HFFc6 (cell line): ENCODE measurements at places on chromosomes 7 and 10.

GRCh38 chr7:122248472-122248871, 56.1 kb downstream of the FEZF1 start:
- DNase-seq: no peak

DNA sequence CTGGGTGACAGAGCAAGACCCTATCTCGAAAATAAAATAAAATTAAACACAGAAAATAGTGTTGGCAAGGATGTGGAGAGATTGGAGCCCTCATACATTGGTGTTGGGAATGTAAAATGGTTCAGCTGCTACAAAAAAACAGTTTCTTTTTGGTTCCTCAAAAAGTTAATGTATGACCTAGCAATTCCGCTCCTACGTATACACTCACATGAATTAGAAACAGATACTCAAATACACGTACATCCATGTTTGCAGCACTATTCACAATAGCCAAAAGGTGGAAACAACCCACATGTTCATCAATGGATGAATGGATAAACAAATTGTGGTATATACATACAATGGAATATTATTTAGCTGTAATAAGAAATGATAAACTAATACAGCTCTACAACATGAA, 28.4 kb upstream of the CHCHD3 start:
- no peak for DNase-seq

- DNase-seq: peak; percentile 53
These were observed 254.8 kb downstream of the HGF start for GRCh38 chr7:81515009-81515408.

DNA sequence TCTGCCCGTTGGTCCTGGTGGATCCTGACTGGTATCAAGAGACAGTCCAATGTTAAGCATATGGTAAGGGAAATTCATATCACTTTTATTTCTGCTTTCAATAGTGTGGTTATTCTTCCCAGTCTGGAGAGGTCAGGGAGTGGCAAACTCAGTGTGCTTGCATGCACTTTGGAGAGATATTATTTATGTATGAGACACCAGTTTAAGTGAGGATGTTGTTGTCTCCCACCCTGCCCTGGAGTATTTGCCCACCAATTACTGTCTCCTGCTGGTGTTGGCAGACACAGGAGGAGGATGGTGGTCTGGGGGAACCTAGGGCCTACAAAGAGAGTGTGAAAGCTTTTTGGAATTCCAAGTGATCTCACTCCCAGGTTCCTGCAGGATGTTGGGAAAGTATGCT, 59.7 kb downstream of the OR13A1 start:
- DNase-seq: no peak

DNA sequence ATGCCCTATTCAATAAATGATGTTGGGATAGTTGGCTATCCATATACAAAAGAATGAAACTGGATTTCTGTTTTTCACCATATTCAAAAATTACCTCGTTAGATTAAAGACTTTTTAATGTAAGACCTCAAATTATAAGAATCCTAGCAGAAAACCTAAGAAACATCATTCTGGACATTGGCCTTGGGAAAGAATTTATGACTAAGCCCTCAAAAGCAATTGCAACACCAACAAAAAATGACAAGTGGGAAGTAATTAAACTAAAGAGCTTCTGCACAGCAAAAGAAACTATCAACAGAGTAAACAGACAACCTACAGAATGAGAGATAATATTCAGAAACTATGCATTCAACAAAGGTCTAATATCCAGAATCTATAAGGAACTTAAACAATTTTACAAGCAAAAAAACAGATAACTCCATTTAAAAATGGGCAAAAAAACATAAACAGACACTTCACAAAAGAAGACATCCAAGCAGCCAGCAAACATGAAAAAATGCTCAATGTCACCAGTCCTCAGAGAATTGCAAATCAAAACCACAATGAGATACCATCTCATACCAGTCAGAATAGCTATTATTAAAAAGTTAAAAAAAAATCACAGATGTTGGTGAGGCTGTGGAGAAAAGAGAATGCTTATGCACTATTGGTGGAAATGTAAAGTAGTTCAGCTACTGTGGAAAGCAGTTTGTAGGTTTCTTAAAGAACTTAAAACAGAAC, 309.8 kb downstream of the AHR start:
- DNase-seq: peak; percentile 82

GRCh38 chr10:30215623-30216022, 133.5 kb downstream of the MTPAP start:
- DNase-seq: no peak

DNA sequence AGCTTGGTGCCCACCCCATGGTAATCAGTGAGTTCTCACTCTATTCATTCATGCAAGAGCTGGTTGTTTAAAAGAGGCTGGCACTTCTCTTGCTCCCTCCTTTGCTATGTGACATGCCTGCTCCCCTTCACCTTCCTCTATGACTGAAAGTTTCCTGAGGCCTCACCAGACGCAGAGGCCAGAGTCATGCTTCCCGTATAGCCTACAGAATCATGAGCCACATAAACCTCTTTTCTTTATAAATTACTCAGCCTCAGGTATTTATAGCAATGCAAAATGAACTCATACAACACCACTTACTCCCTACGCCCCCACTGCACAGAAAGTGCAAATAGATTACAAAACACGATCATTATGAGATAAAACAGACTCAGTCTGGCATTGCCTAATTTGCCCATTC, 39.0 kb downstream of the SEC61G start:
- DNase-seq: no peak

DNA sequence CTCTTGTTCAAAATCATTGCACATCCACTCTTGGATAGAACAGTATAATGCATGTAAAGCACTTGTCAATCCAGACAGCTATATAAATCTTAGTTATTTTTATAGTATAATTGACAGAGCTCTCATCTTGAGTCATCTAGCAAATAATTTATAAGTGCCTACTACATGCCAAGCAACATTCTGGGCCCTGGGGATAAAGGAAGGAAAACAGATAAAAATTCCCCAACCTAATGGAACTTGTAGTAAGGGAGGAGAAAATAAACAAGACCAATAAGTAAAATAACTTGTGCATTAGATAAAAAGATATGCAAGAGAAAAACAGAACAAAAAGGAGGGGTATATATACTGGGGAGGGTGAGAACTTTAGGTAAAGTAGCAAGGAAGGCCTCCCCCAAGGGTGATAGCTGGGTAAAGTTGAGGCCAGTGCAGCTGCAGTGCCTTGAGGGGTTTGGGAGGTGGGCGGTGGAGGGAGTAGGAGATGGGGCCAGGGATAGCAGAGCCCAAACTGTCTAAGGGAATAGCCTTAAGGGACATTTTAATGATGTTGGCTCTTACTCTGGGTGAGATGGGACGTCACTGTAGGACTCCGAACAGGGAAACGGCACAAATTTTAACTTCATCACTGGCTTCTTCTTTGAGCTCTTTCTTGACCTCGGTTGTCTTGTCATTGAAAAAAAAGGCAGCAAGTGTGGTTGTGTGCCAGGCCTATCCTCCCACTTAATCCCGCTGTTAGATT, 79.3 kb upstream of the SEC61G start:
- no peak for DNase-seq

- no peak for DNase-seq
These were observed 227.2 kb downstream of the CUX1 start for GRCh38 chr7:102044641-102044983.

DNA sequence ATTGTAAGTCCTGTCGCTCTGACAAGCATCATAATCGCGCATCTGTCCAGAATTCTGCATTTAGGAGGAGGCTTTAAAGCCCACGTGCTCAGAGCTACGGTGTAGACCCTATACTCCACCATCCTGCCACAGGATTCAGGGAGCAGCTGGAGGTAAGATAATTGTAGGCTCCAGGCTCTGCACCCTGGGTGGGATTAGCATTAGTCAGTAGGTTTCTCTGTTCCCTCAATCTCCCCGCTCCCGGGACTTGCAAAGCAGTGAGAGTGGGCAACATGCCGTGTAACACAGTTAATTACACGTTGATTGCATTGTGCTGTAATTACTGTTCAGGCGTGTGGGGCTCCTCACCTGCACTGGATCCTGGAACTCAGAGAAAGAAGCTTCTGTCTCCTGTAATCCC, 89.3 kb upstream of the CUX1 start:
- no peak for DNase-seq

- no peak for DNase-seq
These were observed 664 bp upstream of the UBE3C start for GRCh38 chr7:157138101-157138423.

DNA sequence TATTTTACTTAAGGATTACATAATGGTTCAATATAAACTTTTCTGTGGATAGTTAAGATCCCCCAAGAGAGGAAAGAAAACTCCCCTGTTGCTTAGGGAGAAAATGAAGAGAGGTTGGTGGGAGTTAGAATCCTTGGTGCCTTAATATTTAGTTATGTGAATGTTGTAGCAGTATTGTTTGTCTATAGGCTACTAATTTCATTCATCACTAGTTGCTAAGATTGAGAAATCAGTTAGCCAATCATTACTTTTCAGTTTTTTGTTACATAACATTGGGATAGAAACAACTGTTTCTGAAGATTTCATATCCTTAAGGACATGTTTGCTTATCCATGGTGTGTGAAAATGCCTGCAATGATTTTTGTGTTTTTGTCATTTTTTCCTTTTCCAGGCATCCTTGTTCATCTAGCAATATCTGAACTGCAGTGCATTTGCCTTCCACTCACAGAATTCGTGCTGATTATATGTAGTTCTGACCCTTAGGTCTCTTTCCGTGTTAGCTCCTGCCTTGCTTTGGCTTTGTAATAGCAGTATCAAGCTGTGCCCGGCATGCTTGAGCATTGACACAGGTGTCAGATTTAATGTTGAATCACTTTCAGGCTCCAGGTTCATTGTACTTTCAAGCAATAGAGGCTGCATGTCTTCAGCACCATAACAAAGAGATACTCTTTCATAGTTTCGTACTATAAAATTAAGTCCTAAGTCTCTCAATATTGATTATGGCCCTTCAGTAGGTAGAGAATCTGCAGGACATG, 85.0 kb downstream of the PODXL start:
- DNase-seq: no peak

DNA sequence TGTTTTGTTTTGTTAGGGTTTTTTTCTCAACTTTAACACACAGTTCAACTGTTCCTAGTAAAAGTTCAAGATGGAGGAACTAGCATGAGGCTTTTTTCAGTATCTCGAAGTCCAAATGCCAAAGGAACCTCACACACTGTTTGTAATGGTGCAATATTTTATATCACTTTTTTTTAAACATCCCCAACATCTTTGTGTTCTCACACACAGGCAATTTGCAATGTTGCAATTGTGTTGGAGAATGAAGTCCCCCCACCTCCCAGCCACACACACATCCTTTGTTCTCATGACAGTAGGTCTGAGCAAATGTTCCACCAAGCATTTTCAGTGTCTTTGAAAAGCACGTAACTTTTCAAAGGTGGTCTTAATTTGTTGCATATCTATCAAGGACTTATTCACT, 120.9 kb downstream of the TWIST1 start:
- DNase-seq: no peak

DNA sequence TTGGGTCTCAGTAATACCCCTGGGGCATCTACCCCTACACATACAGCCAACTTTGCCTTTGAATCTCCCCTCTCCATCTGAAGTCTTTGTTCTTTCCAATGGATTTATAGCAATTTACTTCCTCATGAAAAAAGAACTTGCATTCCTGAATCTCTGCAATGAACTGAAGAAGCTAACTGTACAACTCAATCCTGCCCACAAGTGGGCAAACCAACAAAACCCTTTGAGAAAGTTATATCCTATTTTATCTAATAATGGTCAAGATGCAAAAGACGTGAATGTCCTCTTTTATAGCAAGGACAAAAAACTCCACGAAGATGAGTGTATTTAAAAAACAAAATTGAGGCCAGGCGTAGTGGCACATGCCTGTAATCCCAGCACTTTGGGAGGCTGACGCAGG, 991.3 kb downstream of the LRMDA start:
- DNase-seq: peak; percentile 23

- DNase-seq: peak; percentile 100
These were observed 65.5 kb downstream of the CUX1 start for GRCh38 chr7:101882595-101883564.

- no peak for DNase-seq
These were observed 388.9 kb upstream of the TPK1 start for GRCh38 chr7:145224775-145225174.

DNA sequence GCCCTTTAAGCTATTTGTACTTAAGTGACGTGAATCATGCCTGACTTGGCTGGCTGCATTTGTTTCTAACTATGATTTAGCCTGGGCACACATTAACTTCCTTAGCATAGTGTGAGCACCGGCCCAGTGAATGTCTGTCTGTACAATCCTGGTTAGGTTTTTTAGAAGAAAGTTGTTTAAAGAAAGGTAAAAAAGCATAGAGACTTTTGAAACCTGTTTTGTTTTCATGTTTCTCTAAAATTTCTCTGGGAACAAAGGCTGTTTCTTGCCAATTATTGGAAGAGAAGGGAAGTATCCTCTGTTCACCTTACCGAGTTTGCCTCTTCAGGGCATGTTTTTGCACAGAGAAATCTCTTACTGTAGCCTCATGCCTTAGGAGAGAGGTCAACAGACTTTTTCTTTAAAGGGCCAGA, 42.9 kb upstream of the MET start:
- DNase-seq: peak; percentile 7

DNA sequence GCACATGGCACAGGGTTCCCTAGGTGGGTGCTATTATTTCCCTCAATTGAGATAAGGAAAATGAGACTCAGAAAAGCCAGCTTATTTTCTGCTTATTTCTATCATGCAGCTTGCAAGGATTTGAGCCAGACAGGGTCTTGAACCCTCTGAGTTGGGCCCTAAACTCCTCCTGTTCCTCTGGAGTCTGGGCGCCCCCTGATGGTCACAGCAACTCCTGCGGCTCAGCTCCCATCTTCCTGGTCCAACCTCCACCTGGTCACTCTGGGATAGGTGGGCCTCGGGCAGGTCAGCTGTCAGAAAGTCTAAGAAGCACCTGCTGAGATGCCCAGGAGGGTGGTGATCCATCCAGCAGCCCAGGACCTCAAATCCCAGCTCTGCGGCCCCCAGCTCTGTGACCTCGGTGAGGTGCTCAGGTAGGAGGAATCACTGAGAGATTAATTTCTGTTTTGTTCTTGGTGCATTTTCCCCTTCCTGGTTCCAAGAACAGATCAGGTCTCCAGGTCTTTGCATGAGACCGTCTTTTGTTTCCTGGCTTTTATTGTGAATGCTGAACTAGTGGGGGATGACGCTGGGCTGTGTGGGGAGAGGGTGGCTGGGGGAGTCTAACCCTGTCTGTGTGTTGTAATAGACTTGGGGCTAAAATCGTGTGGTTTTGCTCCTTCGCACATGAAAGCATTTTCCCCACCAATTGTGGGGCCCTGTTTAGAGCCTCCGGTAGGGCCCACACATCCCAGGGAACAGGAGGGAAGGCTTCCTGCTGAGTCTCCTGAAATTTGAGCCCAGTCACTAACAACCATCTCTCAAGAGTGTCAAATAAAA, 32.8 kb downstream of the TMEM130 start:
- DNase-seq: no peak

DNA sequence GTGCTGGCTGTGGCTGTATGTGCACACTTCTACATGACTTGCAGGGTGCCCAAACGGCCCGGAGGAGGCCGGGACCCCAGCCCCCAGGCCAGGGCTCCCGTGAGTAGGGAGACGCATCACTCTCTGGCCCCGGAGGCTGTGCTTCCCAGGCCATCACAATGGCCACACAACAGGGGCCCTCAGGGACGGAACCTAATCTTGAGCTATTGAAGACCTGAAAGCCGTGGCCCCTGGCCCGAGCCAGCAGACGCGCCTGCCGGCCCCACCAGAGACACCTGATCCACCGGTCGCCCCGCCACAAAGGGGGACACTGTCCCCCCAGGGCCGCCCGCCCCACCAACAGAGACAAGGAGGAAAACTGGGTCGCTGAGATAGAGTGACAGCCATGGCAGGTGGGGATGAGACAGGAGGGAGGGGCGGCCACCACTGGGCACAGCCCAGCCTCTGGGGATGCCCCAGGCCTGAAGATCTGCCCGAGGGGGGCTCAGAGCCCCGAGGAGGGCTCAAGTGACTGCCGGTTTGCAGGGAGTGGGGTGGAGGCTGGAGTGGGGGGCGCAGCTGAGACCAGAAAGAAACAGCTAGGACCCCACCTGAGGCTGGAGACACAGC, 10.2 kb upstream of the LFNG start:
- DNase-seq: no peak
